Mammary epithelial cell (primary cell): ENCODE measurements at places on chromosomes 6 and 20.

- peak; percentile 33 for DNase-seq
Observed at GRCh38 chr6:3119040-3119723, 671 bp downstream of the BPHL start.

DNA sequence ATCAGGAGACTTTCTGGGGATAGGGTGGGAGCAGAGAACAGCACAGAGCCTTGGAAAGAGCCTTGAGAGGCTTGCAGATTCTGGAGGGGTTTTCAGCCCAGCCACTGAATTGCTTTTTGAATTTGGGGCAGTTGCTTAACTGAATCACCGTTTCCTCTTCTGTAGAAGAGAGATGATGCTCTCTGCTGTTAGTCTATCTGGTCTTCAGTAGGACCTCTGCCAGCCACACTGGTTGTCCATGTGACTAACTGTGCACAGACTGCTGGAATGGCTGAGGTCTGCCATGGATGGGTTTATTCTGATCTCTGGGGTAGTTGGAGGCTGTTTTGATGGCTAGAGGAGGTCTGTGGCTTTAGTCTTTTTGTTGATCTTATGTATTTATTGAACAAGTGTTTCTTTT lies 21.4 kb upstream of the PRDM1 start:
- DNase-seq = no peak

DNA sequence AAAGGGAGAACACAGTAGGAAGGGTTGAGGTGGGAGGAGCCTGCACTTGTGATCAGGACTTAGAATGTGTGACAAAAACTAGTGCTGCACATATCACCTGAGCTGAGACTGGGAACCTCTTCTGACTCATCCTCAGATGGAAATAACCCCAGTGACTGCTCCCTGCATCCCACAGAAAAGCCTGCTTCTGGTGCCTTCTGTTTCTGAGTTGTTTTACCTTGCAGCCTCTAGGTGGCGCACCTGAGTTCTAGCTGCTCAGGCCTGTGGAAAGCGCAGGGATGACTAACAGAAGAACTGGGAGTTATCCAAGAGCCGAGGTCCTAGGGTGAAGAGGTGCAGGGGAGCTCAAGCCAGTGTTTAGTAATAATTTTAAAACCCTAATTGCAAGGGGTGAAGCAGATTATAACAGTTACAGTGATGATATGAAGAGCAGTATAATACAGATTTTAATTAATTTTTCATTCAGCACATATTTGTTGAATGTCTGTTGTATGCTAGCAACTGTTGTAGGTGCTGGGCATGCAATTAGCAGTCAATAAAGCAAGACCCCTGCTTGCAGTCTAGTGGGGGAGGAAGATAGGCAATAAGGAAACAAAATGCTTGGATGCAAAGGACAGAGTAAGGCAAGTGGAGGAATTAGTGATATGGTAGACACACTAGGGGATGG lies 302.5 kb downstream of the DHX35 start:
- peak; percentile 83 for DNase-seq

DNA sequence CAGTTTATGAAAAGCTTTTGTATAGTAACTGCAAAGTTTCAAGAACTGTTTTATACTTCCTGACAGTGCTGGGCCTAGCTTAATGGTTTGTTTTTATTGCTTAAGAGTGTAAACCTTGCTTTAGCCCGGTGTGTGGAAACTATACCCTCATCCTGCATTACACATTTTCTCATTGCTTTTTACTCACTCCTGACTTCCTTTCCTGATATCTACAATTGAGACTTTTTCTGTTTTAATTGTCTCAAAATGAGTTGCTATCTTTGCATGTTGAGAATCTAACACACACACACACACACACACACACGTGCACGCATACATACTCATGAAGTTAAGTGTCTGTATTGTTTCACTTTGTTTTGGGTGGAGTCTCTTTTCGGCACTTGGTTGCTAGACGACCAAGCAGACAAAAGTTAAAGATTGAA lies 16.7 kb downstream of the BMP2 start:
- DNase-seq = no peak

GRCh38 chr6:100962466-100962865 lies 81.3 kb upstream of the ASCC3 start:
- DNase-seq = no peak

DNA sequence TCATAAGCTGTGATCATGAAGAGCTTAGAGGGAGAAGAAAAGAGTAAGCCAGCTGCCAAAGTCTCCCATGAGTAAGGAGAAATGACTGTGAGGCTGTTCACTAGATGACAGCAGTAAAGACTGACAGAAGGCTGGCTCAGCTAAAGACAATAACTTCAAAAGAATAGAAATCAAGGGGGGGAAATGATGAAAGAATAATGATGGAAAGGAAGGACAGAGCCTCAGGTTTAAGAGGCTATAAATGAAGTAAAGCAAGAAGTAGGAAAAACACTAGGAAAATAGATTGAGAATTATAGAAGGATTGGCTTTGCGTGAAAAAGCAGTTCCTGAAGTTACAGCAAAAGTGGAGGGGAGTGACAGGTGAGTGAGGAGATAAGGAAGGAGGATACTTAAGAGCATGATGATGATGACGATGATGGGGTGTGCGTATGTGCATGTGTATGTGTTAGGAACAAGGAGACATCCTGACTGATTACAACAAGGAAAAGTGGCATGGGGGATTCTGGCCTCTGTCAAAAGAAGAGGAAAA lies 48.2 kb downstream of the HBS1L start:
- no peak for DNase-seq

- DNase-seq = no peak
Observed at GRCh38 chr20:4959592-4959991, 41.7 kb downstream of the SLC23A2 start.

DNA sequence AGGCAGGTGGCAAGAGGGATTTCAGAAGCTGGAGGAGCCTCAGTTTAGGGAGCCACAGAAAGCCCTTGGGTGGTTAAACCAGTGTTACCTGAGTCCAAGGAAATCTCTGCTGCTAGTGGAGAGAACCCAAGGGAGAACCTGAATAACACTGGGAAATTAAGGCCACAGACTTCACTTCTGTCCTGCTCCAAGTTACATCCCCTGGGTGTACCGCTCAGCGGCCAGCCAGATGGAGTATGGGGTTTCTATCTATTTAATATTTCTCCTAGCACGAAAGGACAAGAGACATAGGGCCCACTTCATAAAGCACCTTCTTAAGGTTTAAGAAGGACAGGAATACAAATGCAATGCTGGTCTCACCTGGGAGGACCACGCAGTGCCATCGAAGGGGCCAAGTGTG lies 5.8 kb upstream of the CNKSR3 start:
- DNase-seq = no peak

- peak; percentile 40 for DNase-seq
Observed at GRCh38 chr20:46350201-46350985, 42.1 kb upstream of the CDH22 start.

- no peak for DNase-seq
Observed at GRCh38 chr6:151288712-151289398, 49.1 kb downstream of the AKAP12 start.

GRCh38 chr6:129672341-129672682 lies 37.7 kb downstream of the ARHGAP18 start:
- no peak for DNase-seq
